ENCODE measurements at places on chromosomes 3 and 15.

- DNase-seq, result no peak
Observed at GRCh38 chr3:57840473-57840872, 84.4 kb downstream of the SLMAP start.

DNA sequence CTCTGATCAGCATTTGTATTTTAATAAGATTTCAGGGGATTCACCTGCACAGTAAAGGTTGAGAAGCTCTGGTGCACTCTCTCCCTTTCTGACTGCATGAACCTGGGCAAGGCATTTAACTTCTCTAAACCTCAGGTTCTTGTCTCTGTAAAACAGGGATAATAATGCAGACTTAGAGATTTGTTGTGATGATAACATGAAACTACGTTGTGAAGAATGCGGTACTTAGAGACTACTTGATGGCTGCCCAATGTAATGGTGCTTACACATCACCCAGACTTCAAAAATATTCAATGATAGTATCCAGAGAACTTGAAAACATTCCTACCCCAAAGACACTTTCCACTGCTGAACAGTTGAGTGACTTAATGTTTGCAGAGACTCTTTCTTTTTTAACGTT lies 19.8 kb upstream of the TNFSF10 start:
- DNase-seq, result no peak

DNA sequence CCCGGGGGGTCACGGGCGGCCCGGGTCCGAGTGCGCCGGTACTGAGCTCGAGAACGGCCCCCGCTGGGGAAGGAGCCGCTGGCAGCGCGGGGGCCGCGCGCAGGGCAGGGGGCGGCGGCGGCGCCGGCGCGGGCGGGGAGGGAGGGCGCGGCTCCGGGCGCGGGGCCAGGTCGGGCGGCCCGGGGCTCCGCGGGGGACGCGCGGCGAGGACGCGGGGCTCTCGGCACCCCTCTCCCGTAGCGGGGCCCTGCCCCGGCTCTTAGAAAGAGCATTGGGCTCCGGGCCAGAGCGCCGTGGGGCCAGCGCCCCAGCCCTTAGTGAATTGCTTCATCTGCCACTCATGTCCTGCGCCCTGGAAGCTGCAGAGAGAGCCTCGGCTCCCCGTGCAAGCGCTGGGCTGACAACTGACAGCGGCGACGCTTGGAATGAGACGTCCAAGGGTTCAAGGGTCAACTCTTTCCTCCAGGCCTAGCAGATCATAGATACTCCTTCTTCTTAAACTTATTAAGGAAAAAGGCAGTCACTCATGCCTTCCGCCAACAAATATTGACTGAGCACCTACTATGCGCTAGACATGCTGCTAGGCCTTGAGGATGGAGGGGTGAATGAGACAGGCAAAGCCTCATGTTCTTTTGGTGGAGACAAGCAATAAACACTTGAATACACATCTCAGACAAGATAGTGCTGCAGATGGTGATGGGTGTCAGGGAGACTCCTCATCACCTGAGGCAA lies 140.8 kb downstream of the SMAD6 start:
- DNase-seq, result peak; percentile 63

DNA sequence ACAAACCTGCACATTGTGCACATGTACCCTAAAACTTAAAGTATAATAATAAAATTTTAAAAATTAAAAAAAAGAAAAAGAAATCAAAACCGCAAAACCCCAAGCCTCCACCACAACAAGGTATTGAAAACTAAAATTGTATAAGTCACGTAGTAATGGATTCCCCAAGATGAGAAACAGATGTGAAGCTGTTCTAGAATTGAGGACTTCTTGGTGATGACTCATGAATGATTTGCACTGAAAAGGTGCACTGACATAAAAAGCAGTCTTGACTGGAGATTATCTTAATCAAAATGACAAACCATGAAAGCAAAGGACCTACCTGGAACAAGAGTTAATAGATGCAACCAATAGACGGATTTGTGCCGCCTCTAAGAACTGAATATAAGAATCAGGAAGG lies 225.8 kb downstream of the MYRIP start:
- DNase-seq, result no peak

GRCh38 chr15:88828791-88829190 lies 25.6 kb downstream of the ACAN start:
- DNase-seq, result no peak

GRCh38 chr3:55160241-55160983 lies 232.6 kb upstream of the LRTM1 start:
- DNase-seq, result peak; percentile 50

DNA sequence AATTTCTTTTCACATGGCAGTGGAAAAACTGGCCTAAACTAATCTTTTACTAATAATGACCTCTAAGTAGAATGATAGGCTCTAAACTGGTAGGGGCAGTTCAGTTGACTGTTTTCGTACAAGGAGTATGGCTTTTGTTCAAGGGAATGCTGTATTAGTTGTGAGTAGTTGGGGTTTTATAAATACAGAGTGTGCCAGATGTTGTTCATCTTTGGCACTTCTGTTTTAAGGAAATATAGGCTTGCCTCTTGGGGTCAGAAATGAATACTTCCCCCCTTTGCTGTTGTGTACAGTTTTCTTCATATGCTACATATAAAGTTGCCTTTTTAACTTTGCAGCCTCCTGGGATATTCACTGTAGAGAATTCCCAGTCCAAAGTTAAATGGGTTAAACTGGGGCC lies 181.0 kb upstream of the CGNL1 start:
- DNase-seq, result no peak

- DNase-seq, result no peak
Observed at GRCh38 chr3:38722781-38723568, 73.5 kb upstream of the SCN5A start.

GRCh38 chr15:100999369-100999768 lies 80.2 kb downstream of the LRRK1 start:
- no peak for DNase-seq

GRCh38 chr15:23758891-23759290 lies 71.8 kb upstream of the NDN start:
- no peak for DNase-seq

DNA sequence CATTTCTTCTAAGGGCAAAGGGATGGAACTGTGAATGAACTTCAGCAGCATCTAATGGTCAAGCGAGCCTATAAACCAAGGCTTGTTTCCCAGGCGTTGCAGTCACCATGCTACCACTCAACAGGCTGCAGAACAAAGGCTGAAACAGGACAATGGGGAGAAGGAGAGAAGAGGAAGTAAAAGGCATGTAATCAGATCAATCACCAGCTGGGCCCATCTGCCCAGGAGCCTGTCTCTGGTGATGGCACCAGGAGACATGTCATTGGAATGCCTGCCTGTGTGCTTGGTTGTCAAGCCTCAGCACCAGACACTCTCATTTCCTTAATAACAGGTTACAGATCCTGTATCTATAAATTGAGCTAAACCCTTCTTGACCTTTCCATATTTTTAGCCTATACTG lies 81.7 kb upstream of the UMPS start:
- DNase-seq, result no peak

GRCh38 chr15:31100738-31101137 lies 787 bp downstream of the TRPM1 start:
- no peak for DNase-seq

DNA sequence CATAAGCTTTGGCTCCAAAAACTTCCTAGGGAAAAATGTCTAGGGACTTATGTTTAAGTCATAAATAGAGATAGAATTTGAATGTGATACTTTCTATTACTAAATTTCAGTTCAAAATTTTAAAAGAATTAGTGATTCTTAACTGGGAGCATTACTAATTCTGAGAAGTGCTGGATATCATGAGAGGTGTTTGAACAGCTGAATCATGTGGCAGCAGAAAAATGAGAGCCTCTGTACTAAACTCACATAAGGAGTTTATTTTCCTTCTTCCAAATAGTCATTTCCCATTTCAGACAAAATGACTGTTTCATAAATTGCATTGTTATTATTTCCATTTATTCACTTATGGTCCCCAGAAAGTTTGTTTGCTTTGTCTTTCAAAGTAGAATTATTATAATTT lies 62.7 kb downstream of the SLMAP start:
- DNase-seq, result no peak

GRCh38 chr3:76886761-76887500 lies 153.0 kb upstream of the ROBO2 start:
- DNase-seq, result no peak

- DNase-seq, result no peak
Observed at GRCh38 chr15:71279757-71280141, 164.5 kb downstream of the THSD4 start.

DNA sequence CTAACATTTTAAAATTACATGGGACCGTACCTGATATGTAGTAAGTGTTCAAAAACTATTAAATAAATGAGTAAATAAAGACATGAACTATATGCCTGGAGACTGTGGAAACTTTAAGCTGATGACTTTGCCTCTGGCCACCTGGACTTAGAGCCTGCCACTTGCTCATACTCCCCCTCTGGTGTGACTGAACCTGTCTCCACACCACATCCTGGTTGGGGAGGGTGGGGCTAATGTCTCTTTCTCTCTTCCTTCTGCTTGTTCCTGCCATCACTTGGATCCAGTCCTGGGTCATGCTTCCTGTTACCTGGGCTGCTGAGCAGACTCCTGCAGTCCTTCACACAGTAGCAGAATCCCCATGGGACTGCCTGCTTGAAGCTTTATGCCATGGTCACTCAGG lies 8.2 kb upstream of the TMEM158 start:
- no peak for DNase-seq

GRCh38 chr3:5197470-5198312 lies 10.2 kb downstream of the EDEM1 start:
- DNase-seq, result no peak

GRCh38 chr15:66291816-66292570 lies 1.4 kb upstream of the DIS3L start:
- DNase-seq, result no peak

GRCh38 chr3:170418422-170419398 lies at the start of gene CLDN11:
CLDN11 (plus strand) TSS chr3:170418868; CDS start chr3:170419067, 199 bp downstream.
- DNase-seq, result peak; percentile 67

DNA sequence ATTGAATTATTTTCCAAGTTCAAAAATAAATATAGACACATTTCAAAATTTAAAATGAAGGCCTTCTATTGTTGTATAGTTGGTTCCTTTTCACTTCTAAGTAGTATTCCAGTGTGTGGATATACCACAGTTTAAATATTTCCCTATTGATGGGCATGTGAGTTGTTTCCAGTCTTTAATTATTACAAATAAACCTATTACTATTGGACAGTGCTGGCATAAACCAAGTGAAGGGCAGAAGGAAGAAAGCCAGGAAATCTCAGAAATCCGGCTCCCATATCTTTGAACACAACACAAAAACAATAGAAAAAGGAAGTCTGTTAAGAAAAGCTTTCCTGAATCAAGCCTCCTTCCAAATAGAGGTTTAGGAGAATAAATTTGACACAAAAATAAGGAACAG lies 26.1 kb downstream of the GOLGB1 start:
- DNase-seq, result no peak

DNA sequence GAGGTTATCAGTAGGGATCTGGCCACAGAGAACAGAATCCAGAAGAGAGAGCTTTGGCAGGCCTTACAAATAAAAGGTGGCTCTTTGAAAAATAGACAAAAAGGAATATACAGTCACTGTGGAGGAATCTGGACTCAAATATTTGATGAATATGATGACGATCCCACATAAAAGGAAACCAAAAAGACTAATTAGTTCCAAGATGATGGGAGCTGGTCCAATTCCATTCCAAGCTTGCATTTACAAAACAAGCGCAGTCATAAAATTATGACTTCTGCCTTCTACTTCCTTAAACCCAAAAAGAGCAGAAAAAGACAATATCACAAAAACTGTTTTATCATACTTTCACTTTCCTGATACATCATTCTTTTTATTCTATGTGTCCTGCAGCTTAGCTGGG lies 285.8 kb downstream of the DIPK2A start:
- DNase-seq, result no peak

GRCh38 chr15:96978937-96979473 lies 648.5 kb downstream of the NR2F2 start:
- no peak for DNase-seq

DNA sequence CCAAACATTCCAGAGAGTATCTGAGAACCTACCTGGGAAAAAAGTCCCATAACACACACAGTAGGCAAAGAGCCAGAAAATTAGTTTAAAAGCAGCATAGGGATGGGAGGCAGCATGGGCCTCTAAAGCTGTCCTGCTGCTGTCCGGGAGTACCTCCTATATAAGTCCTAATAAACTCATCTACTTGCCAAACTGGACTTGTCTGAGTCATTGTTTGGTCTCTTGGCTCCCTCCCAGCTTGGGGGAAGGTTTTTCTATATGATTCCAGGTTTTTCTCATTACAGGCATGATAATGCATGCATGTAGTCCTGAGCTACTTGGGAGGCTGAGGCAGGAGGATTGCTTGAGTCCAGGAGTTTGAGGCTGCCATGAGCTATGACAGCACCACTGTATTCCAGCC lies 17.5 kb upstream of the HACD2 start:
- DNase-seq, result no peak

DNA sequence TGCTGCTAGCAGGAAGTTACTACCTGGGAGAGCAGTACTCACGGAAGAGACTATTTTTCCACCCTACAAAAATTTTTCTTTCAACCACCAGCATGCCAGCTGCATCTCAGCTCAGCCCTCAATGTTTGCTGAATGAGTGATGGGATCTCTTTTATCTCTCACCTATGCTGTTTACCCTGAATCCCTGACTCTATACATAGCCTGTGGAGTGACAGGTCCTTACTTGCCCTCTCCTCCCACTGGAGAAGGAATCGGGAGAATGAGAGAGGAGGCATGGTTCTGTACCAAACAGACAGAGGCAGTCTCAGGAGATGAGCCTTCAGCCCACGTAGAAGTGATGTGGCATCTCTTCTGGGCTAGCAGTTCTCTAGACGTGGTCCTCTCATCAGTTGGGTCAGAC lies 6.7 kb upstream of the DGKG start:
- no peak for DNase-seq

GRCh38 chr3:49534581-49535441 lies 19.5 kb upstream of the BSN start:
- peak; percentile 73 for DNase-seq

DNA sequence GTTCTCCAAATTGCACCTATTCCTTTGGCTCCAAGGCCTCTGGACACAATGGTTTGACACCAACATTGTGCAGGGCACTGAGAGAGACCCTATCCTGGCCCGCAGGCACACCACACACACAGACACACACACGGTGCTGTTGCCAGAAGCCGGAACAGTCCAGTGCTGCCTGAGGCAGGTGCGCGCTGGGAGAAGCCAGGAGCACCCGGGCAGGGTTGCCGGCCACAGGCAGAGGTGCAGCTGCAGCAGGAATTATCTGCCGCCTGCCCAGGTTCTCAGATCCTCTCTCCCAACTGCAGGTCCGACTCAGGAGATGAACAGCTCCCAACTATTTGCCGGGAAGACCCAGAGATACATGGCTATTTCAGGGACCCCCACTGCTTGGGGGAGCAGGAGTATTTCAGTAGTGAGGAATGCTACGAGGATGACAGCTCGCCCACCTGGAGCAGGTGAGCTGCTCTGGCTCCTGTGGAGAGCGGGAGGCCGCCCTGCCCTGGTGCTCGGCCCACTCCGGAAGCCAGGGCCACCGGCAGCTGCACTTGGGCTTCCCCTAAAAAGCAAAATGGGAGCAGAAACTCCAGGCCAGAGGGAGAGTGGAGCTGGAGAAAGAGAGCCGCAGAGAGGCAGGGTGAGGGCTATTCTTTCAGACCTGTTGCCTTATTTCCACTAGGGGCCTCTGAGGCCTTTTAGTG lies 42.9 kb downstream of the CHDH start:
- no peak for DNase-seq
